ENCODE measurements at places on chromosomes 2 and 18. TPM values are rescaled to one million over a fixed set of nuclear protein-coding genes. Genes with fewer than 3 reads are reported as not detected.

CLEC4F gene
- not detected for total RNA-seq

DNA sequence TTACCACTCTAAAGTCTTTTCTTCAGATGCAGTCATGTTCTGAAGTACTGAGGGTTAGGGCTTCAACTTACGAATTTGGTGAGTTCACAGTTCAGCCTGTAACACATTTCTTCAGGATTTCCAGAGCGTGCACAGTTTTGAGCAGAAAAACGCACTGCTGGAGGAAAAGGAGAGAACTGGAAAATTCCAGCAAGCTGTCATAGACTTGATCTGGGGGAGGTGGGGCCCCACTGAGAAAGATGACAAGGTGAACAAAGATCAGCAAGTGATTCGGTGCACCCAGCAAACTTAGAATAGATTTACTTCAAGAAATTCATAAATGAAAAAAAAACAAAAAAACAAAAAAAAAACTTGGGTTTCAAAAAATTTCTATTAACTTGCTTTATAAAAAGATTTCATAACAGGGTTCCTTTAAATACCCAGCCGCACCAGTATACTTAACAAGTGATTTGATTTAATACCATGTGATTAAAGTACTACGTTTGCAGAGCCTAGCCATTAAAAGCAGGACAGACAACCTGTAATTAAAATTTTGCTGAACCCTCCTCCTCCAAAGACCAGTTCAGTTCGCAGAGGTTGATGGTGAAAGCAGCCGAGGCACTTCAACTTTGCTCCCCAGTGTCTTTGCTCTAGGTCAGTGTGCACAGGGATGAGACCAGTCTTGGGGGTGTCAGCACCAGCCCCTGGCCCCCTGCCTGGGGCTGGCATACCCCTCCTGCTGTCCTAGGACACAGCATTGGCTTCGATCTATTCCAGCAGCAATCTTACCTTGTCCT lies 30.5 kb downstream of the CTIF start:
- no peak overlapping the region for H3K4me3 ChIP-seq
- H3K27me3 ChIP-seq = no peaks in the 10 kb centered on the region
- H3K4me1 ChIP-seq = peaks cover 18% of the 10 kb centered on the region
- no peak for DNase-seq
- H3K36me3 ChIP-seq = no peaks in the 10 kb centered on the region

KIF5C gene
- 0.09 TPM for total RNA-seq

DNA sequence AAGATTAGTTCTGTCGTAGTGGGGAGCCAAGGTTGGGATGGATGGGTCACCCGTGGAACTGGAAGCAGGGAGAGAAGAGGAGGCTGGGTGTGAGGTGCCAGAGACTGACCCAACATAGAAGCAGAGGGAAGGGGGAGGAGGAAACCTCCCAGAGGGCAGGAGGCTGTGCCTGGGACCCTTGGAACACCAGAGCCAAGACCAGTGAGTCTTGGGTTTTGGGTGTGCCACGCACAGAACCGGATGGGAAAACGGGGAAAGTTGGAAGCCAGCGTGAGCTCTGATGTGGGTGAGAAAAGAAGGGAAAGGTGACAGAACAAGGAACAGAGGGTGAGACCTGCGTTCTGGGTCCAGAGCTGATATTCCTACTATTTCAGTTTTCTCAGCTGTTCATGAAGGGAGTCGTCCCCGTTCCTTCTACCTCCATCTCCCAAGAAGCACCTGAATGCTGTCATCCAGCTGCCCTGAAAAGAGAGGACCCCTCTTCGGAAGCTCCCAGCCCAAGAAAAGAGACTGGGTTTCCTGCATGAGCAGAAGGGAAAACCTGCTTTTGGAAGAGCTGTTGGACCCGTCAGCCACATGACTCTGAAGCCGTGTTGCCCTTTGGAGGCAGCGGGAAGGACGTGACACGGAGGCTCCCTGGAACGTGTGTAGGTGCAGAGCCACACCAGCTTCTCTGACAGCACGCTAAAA lies 250.1 kb downstream of the NDUFA10 start:
- H3K27ac ChIP-seq = no peak overlapping the region
- H3K27me3 ChIP-seq = peaks cover 41% of the 10 kb centered on the region
- H3K36me3 ChIP-seq = no peaks in the 10 kb centered on the region
- DNase-seq = no peak
- H3K4me1 ChIP-seq = no peaks in the 10 kb centered on the region
- no peak overlapping the region for H3K4me3 ChIP-seq

ALKAL2 gene
- total RNA-seq = not detected

GRCh38 chr18:31250902-31251301 lies 67.1 kb upstream of the DSG1 start:
- no peak overlapping the region for H3K27ac ChIP-seq
- H3K4me3 ChIP-seq = no peak overlapping the region
- H3K27me3 ChIP-seq = no peaks in the 10 kb centered on the region
- no peaks in the 10 kb centered on the region for H3K4me1 ChIP-seq

DNA sequence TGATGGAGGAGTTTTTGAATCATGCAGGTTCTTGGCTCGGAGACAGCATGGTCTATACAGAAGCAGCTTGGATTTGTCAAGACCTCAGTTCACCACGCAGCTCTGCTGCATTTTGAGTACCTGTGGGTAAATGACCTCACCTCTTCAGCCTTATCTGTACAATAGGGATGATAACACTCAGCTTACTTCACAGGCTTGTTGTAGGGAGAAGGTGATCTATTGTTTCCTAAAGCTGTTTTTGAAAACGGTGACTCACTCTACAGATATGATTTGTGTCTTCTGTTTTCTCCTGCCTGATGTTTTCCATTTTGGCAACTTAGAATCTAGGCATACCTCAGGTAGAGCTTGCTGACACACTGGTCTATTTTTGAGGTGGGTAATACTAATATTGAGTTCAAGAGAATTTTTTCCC lies 80.3 kb downstream of the FMNL2 start:
- no peaks in the 10 kb centered on the region for H3K4me1 ChIP-seq
- peaks cover 6% of the 10 kb centered on the region for H3K27me3 ChIP-seq
- H3K4me3 ChIP-seq = no peak overlapping the region
- DNase-seq = no peak

GRCh38 chr18:24014986-24015638 lies 558 bp downstream of the TTC39C start:
- no peak for DNase-seq
- no peaks in the 10 kb centered on the region for H3K36me3 ChIP-seq
- peaks cover 17% of the 10 kb centered on the region for H3K4me1 ChIP-seq
- H3K4me3 ChIP-seq = peak overlapping the region; percentile 43
- peaks cover 32% of the 10 kb centered on the region for H3K27me3 ChIP-seq

DNA sequence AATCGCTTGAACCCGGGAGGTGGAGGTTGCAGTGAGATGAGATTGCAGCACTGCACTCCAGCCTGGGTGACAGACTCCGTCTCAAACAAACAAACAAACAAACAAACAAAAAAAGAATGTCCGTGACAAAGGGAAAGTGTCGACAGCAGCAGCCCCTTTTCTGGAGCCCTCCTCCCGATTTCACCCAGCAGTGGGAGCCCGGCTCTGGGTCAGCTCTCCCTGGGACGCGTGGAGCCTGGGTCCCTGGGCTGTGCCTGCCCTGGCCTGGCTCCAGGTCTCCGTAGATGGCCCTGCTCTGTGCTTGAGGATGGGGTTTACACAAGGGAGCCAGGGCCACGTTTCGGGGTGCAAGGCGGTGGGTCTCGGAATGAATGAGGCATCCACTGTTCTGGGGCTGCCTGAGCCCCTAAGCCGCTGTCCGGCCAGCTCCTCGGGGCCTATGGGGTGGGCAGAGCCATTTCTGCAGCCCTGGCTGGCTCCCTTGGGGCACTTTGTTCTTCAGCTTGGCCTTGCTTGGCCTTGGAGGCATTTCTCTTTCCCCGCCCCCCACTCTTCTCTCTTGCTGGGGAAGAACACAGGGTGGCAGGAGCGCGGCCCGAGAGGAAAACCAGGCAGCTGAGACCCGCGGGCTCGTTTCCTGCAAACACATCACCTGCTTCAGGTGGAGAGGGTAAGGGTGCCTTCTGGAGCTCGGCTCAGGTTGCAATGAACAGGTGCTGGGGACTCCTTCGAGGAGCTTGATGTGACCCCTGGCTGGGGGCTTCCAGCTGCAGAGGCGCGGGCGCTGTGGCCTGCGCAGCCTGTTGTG lies 29.1 kb downstream of the RTP5 start:
- DNase-seq = no peak
- H3K36me3 ChIP-seq = no peaks in the 10 kb centered on the region
- no peak overlapping the region for H3K27ac ChIP-seq

ERFE gene
- total RNA-seq = 6.5 TPM

HOXD13 gene
- not detected for total RNA-seq

GRCh38 chr2:155687181-155687580 lies 645.3 kb downstream of the NR4A2 start:
- DNase-seq = no peak
- no peak overlapping the region for H3K27ac ChIP-seq
- H3K36me3 ChIP-seq = no peaks in the 10 kb centered on the region
- H3K27me3 ChIP-seq = no peaks in the 10 kb centered on the region

TMEM17 gene
- total RNA-seq = 0.58 TPM

DIPK1C gene
- total RNA-seq = 0.16 TPM

NIFK gene
- 136 TPM for total RNA-seq

- no peaks in the 10 kb centered on the region for H3K36me3 ChIP-seq
- H3K4me3 ChIP-seq = no peak overlapping the region
- DNase-seq = no peak
- no peak overlapping the region for H3K27ac ChIP-seq
Measured at GRCh38 chr18:28183418-28184078, 6.6 kb upstream of the CDH2 start.

DNA sequence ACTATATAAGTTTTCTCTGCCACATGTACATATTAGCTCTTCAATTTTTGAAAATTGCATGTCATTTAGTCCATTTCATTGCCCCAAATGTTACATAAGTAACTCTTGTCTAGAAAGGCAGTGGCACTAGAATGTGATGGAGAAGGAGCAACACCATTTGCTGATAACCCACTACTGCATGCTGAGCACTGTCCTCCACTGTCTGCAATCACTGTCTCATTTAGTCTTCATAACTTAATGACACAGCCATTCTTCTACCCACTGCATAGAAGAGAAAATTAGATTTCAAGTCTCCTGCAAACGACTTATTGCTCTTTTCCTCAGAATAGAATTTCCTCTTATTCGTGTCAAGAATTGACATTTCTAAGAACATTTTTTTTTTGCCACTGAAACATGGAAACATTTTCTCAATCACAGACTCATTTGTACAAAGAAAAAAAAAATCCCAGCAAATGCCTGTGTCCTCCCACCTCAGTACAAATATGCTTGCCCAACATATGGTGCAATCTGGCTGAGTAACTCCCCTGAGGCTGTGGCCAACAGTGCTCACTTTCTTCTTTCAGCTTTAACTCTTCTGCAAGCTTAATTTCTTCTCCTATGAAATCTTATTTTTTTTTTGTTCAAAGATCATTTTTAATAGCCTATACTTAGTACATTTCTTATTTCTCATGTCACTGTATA lies 768.6 kb upstream of the HS6ST1 start:
- no peaks in the 10 kb centered on the region for H3K4me1 ChIP-seq
- H3K27ac ChIP-seq = no peak overlapping the region
- no peaks in the 10 kb centered on the region for H3K27me3 ChIP-seq
- no peaks in the 10 kb centered on the region for H3K36me3 ChIP-seq
- H3K4me3 ChIP-seq = no peak overlapping the region

DNA sequence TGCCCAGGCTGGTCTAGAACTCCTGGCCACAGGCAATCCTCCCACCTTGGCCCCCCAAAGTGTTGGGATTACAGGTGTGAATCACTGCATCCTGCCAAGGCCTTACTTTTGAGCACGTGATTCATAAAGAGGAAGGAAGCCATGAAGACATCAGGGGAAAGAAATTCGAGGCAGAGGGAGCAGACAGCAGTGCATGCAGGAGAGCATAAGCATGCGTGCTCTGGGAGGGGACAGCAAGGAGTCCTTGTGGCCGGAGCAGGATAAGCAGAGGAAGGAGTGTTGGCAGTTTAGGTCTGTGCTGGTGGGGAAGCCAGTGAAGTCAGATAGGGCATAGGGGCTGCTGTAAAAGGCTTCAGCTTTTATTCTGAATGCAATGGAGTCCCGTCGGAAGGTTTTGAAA lies 400.5 kb upstream of the RAB12 start:
- H3K4me3 ChIP-seq = no peak overlapping the region
- no peaks in the 10 kb centered on the region for H3K36me3 ChIP-seq
- no peaks in the 10 kb centered on the region for H3K27me3 ChIP-seq

- H3K36me3 ChIP-seq = peaks cover 50% of the 10 kb centered on the region
- no peaks in the 10 kb centered on the region for H3K27me3 ChIP-seq
- peak; percentile 61 for DNase-seq
- peak overlapping the region; percentile 87 for H3K4me3 ChIP-seq
- peaks cover 2% of the 10 kb centered on the region for H3K4me1 ChIP-seq
Measured at GRCh38 chr18:3454365-3455089, 4.6 kb downstream of the TGIF1 start.

WDR43 gene
- 107 TPM for total RNA-seq

DNA sequence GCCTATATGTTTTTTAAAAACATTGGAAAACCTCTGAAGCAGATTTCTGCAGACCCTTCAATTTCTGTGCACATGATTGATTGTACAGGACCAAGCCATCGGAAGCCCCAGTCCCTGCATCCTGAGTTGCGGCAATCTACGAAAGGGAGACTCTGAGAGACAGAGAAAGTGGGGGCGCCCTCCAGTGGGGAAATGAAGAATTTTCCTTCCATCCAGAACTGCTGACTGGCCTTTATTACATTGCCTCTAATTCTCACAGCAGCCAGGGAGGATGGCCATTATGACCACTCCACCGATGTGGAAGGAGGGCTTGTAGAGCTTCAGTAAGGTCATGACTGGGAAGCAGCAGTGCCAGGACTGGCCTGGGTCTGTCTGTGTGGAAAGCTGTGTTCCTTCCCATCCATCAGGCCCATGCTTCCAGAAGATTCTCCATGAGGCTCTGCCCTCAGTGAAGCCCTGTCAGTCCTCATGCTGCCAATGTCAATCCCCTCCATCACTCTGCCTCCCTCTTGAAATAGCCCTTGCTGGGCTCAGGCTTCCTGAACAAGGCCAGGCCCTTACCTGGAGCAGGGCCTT lies 20.0 kb upstream of the RESP18 start:
- no peak overlapping the region for H3K27ac ChIP-seq
- no peaks in the 10 kb centered on the region for H3K36me3 ChIP-seq
- H3K4me1 ChIP-seq = peaks cover 4% of the 10 kb centered on the region
- H3K4me3 ChIP-seq = no peak overlapping the region
- peaks cover 7% of the 10 kb centered on the region for H3K27me3 ChIP-seq
- DNase-seq = peak; percentile 65

DNA sequence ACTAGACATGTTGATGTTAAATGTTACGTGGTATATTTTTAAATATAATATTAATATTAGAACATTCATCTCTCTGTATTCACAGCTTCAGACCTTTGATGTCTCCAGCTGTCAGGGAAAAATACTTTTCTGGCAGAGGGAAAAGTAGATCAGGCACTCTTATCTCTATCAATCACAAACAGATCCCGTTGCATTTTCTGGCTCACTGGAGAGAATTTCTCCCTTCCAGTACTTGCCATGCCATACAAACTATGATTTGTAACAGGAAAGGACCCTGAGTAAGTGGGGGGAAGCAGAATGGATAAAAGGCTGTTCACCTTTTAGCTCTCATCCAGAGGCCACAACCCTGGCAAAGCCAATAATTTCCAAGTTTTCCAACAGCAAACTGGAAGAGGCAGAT lies 158.0 kb downstream of the TCF4 start:
- H3K4me1 ChIP-seq = peaks cover 12% of the 10 kb centered on the region
- no peak overlapping the region for H3K27ac ChIP-seq
- H3K36me3 ChIP-seq = no peaks in the 10 kb centered on the region
- DNase-seq = no peak
- H3K4me3 ChIP-seq = no peak overlapping the region
